ENCODE measurements at places on chromosomes 6 and 20.
A peak's percentile ranks its signal among the peaks of the same experiment; 100 is the strongest.

DNA sequence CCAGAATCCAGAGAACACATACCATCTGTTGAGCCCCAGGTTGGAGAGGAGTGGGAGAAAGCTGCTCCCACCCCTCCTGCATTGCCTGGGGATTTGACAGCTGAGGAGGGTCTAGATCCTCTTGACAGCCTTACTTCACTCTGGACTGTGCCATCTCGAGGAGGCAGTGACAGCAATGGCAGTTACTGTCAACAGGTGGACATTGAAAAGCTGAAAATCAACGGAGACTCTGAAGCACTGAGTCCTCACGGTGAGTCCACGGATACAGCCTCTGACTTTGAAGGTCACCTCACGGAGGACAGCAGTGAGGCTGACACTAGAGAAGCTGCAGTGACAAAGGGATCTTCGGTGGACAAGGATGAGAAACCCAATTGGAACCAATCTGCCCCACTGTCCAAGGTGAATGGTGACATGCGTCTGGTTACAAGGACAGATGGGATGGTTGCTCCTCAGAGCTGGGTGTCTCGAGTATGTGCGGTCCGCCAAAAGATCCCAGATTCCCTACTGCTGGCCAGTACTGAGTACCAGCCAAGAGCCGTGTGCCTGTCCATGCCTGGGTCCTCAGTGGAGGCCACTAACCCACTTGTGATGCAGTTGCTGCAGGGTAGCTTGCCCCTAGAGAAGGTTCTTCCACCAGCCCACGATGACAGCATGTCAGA is 77.4 kb downstream of the ASXL1 start:
- DNase-seq, result no peak

DNA sequence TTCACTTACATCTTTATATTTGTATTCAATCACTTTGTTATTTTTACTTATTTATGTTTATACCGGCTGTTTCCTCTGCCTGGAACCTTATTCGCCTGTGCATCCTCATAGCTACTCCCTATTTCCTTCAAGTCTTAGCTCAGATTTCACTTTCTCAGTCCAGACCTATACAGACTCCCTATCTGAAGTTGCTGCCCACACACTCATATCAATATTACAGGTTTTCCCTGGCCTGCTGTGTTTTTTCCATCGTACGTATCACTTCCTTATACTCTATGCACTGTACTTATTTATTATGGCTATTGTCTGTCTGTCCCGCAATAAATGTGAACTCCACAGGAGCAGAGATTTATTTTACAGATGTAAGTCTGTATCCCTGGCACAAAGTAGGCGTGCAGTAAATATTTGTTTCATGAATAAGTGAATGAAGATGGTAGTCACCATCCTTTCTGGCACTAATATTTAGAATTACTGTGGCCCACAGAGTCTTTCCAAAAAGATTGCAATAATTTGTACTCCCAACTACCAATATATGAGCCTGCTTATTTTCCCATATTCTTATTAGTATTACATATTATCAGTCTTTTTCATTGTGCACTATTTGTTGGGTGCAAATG is 64.9 kb downstream of the TNFAIP3 start:
- DNase-seq, result no peak

GRCh38 chr6:157194643-157195042 is 128.7 kb downstream of the TMEM242 start:
- no peak for DNase-seq

GRCh38 chr6:151436802-151437201 is 15.1 kb downstream of the RMND1 start:
- DNase-seq, result no peak

DNA sequence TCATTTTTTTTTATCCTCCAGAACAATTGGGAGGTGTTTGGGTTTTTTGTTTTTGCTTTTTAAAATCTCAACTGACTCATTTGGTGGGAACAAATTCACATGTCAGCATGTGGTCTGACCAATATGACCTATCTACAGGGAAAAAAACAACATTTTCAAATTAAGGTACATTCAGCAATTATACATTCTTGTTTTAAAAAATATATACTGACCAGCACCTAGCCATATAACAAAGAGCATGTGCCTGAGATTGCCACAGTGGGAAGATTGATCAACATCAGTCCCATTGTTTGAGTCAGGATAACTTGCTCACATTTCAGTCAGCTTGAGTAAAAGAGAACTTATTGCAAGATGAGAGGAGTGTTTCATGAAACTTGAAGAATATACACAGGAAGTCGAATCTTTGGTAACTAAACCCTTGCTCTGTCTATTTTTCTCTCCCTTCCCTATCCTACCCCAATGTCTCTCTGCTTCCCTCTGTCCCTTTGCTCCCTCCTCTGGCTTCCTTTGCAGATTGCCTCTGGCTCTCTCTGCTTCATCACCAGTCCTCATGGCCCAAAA is 163.2 kb upstream of the TAB2 start:
- DNase-seq, result no peak

- DNase-seq, result no peak
Observed at GRCh38 chr6:156347656-156348055, 429.5 kb upstream of the ARID1B start.

GRCh38 chr6:32785781-32786533 is 22.6 kb upstream of the HLA-DQB2 start:
- peak; percentile 25 for DNase-seq

- no peak for DNase-seq
Observed at GRCh38 chr6:138297761-138298298, 79.5 kb upstream of the PBOV1 start.

- DNase-seq, result no peak
Observed at GRCh38 chr20:23646106-23646873, 8.5 kb upstream of the CST3 start.

DNA sequence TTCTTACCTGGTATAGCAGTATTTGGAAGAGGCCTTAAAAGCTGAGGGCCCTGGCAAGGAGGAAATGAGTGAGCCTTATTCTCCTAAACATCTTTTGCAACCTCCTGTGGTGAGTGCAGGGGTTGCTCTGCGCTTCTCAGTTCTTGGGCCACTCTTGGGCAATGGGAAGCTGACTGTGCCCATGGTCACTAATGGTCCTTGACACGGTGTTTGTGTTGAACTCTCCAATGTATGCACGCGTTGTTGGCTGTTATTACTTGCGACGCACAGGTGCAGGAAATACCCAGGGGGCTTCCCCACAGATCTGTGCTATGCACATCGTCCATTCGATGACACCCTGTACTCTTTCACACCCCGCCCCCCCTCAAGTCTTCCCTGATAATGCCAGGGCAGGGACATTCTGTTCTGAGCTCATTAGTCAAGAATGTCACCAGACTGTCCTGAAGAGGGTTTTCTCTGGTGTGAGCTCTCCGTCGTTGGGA is 79.7 kb downstream of the EDN1 start:
- no peak for DNase-seq

DNA sequence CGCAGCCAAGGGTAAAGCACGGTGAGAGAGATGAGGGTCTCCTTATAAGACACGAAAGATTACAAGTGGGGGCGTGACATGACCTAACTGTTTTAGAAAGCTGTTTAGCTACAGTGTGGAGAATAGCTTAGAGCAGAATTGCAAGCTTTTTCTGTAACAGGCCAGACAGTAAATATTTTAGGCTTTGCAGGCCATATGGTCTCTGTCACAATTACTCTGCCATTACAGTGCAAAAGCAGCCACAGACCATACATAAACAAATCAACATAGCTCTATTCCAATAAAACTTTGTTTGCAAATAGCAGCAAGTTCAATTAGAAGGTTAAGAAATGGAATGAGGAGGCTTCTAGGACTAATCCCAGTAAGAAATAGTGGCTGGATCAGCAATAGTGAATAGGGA is 16.8 kb downstream of the PGM3 start:
- DNase-seq, result no peak

GRCh38 chr6:105301756-105302616 is 100.9 kb downstream of the PREP start:
- no peak for DNase-seq

- peak; percentile 17 for DNase-seq
Observed at GRCh38 chr20:3563548-3564177, 92.8 kb downstream of the ATRN start.

- no peak for DNase-seq
Observed at GRCh38 chr6:167007985-167008384, 8.8 kb downstream of the CEP43 start.

DNA sequence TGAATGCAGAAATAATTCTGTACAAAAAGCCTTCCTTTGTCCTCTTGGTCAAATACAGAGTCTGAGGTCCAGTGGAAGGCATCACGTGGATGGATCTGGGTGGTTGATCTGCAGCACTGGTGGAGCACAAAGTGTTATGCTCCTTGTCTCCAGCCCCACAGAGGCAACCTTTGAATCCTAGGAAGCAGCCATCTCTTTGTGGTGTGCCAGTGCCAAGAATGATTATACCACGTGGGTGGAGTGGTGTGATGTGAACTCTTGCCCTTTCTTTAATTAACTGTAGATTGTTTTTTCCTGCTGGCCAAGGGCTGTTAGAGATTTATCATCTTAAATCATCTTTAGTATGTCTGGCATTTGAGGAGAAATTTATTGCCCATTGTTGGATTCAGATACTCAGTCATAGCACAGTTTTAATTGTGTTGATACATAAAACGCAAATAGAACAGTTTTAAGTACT is 31.1 kb downstream of the NCOA7 start:
- peak; percentile 88 for DNase-seq

- DNase-seq, result no peak
Observed at GRCh38 chr6:157158897-157159296, 164.4 kb downstream of the TMEM242 start.

DNA sequence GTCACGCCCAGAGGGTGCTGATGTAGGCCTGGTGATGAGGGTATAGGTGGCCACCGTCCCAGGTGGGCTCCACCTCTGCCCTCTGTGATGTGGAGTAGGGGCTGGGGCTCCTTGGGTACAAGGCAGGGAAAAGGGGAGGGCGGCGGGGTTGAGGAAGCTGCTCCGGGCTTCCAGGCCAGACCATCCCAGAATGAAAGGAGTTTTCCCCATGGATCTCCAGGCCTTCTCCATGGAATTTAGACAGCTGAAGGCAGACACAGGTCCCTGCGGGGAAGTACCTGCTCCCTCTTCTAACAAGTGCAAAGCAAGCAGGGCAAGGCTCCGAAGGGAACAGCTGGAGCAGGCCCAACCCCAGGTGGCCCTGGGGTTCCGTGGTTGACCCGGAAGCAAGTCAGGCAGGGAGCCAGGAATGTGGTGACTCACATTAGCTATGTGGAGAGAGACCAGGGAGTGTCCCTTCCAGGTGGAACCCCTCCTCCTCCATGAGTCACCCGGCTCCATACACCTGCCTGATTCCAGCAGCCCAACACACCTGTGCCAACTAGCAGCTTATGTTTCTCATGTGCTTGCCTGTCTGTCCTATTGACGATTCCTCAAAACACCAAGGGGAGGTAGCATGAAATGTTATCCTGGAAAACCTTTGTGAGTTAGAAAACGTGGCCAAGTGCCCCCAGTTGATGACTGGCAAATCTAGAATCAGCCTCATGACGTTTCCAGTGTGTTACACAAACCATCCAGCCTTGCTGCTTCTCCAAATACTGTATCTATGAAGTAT is 59.7 kb upstream of the SNX9 start:
- DNase-seq, result peak; percentile 21

DNA sequence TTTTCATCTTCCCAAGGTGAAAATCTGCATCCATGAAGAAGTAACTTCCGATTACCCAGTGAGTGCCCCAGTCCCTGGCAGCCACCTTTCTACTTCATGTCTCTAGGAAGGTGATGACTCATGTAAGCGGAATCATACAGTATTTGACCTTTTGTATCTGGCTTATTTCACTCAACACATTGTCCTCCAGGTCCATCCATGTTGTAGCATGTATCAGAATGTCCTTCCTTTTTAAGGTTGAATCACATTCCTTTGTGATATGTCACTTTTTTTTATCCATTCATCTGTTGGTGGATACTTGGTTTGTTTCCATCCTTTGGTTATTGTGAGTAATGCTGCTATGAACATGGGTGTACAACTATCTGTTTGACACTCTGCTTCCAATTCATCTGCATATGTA is 176.3 kb upstream of the CDYL start:
- no peak for DNase-seq

DNA sequence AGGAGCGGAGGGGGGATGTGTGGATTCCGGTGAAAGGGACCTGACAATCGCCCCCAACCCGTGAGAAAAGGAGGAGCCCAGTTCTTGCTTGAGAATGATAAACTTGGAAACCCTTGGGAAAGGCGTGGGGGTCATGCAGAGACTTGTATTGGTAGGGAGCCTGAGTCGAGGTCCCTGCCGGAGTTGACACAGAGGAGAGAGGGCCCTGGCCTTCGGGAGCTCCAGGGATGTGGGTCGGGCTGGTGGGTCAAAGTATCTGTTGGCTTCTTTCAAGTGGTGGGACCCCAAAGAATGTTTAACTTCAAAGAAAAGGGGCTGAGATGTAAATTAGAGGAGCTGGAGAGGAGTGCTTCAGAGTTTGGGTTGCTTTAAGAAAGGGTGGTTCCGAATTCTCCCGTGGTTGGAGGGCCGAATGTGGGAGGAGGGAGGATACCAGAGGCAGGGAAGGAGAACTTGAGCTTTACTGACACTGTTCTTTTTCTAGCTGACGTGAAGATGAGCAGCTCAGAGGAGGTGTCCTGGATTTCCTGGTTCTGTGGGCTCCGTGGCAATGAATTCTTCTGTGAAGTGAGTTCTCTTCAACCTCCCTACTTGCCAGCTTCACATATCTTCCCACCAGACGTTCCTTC is 571 bp downstream of the CSNK2B start:
- DNase-seq, result no peak

GRCh38 chr20:7829776-7830175 is 110.5 kb downstream of the HAO1 start:
- no peak for DNase-seq

DNA sequence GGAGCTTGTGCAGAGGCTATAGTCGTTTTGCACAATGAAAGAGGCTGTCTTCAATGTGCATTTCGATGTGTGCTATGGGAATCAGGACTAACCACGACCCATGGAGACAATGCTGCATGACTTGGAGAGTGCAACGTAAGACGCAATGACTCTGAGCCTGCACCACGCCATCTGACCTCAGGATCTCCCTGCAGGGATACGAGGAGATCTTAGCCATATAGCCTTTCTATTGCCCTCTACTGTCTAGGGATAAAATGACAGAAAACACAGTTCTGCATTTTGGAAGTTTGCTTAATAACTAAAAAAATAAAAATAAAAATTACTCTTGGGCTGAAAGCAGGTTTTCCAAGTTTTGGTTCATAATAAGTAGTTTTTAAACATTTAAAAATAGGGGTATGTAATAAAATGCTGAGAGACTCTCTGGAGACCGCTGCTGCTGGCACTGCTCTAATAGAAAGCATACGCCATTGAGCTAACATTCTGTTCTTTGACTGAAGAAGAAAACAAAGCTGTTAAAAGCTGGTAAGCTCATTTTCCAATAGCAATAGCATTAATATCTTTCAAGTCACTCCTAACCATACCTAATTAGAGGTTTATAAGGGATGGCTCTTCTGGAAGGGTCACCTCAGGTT is 87.2 kb downstream of the PDE7B start:
- DNase-seq, result no peak

- DNase-seq, result no peak
Observed at GRCh38 chr6:38542031-38542430, 97.7 kb downstream of the BTBD9 start.

DNA sequence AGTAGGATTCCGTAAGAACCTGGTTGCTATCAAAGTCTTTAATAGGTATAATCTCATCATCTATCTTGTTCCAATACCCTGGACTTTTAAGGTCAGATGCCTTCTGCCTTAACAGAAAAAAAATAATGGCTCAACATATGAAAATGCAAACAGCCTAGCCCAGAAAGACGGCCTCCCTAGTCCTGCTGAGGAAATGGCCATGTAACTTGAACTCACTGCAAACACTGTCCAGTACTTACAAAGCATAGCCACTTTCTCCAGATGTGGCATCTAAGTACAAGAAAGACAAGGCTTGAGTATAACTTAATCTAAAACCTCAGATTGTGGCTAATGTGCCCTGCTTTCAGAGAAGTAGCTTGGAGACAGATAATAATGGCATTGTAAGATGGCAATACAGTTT is 26.5 kb downstream of the FASTKD5 start:
- no peak for DNase-seq

- DNase-seq, result no peak
Observed at GRCh38 chr20:41512624-41513023, 105.6 kb downstream of the CHD6 start.
